ENCODE measurements at places on chromosomes 3 and 15.
A peak's percentile ranks its signal among the peaks of the same experiment; 100 is the strongest.

DNA sequence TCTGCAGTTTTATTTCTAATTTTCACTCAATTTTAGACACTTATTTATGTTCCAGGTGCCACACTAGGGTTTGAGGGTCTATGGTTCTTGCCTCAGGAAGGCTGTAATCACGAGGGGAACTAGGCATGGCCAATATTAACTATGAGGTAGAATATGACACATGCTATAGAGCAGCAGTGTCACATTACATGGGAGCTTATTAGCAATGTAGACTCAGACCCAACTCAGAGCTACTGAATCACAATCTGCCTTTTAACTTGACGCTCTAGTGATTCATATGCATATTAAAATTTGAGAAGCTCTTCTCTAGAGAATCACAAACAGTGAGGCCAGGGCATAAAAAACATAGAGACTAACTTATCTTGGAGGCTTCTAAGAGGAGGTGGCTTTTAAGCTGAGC lies 32.8 kb upstream of the MRPL3 start:
- no peak for DNase-seq

DNA sequence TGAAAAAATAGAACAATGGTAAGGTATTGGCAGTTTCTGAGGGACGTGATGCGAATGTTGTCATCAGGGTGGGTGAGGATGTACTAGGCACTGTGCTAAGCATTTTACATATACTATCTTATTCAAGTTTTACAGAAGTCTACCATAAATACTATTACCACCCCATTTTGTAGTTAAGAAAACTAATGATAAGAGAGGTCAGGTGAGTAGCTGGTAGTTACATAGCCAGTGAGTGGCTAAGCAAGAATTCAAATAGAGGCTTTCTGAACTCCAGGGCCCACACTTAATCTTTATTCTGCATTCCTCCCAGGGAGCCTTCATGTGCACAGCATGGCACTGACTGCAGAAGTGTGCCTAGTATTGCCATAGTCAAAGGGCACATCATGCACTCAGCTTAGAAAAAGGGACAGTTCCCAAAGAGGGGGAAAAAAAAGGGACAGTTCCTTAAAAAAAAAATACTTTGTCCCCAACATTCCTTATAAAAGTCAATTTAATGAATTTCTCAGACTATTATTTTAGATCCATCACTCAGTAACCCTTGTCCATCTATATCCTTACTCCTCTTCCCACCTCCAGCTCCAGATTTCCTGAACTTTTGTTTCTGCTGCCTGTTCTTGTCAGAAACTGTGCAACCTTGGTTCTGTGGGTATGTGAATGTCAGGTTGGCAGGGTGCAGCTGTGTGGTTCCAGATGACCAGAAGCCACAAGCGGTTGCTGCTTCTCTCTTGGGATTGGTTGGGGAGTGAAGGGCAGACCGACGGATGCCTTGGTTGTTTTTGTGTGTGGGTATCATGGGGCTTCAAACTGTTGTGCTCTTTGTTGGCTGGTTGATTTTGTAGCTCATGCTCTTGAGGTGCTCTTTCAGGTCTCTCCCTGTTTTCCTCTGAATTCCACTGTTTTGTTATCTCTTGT lies 8.3 kb downstream of the MAPKBP1 start:
- DNase-seq, result peak; percentile 89

GRCh38 chr3:114566162-114566755 lies 272.4 kb downstream of the TIGIT start:
- DNase-seq, result no peak

DNA sequence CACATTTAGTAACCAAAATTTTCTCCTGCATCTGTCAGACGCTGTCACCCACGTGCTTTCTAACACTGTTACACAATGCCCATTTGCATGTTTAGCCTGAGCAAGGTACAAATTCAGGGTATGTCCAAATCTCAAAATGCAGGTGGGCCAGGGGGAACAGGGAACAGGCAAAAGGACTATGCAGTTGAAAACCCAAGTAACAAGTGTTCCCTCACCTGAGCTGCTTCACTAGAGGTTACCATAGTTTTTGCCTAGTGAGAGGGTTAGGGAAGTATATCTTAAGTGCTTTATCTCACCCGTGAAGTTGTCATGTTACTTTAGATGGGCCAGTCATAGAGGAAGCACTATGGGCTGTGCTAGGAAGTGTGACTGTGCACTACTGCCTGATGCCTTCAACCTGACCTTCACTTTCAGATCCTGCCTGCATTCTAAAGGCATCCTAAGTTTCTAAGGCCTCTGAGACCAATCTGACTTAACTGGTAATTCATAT lies 6.0 kb upstream of the TMEM87A start:
- DNase-seq, result no peak

- peak; percentile 18 for DNase-seq
Observed at GRCh38 chr15:69719527-69720240, 267.1 kb downstream of the RPLP1 start.

- peak; percentile 79 for DNase-seq
Observed at GRCh38 chr3:192188218-192188835, 539.0 kb downstream of the FGF12 start.

DNA sequence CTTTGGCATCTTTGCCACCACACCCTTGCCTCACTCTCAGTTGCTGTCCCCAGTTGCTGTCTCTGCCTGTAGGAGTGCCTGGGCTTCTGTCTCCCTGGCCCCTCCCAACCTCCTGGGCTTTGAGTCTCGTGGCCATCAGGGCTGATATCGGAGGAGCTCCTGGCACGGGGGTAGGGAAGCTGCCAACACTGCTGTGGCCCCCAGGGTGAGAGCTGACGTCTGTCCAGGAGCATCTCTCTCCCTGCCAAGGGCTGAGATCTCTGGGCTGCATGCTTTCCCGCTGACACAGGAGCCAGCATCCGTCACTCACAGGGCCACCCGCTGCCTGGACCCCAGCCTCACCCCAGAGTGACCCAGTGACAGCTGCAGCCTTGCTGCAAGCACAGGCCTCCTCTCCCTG lies 47.4 kb downstream of the EXOG start:
- DNase-seq, result no peak

GRCh38 chr15:91413142-91413541 lies 313.1 kb downstream of the SV2B start:
- DNase-seq, result no peak

DNA sequence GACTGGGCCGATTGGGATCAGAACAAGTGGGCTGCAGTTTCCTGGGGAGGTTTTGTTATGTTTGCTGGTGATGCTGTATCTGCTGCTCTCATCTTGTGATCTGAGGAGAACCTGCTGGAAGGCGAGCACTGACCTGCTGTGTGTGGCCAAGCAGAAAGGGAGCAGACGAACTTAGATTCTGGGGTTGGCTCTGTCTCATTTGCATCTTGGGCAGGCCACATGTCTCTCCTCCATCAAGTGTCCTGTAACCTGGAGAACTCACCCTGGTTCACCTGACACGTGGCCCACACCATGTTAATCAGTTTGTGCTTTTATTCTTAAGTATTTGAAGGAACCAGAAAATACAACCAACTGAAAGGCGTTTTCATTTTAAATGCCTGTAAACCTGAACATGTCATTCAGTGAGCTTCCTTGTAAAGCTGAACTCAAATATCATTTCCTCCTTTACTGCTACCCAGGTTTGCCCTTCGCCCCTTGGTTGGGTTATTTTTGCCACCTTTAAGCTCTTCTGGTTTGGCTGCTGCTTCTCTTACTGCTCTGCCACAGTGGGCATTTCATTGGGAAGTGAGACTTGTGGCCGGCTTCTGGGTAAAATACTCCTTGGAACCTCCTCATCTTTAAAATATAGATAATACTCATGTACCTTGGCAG lies 33.5 kb upstream of the TRAK1 start:
- DNase-seq, result peak; percentile 57

DNA sequence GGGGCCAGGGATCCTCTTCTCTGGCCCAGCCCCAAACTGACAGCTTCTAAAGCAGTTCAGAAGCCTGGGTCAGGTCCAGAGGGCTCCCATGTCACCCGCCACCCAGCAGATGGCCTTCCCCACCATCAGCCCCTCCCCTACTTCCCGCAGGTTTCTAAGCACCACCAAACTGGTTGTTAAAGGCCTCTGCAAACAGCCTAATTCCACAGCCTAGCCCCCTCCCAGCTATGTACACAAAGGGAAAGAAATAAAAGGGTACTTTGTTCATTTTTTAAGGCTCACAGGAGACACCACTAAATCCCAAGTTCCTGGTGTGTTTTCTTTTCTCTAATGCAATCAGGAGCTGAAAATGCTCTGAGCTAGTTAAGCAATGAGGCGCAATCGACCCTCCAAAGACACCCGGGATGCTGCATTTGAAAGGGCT lies 30.6 kb downstream of the PLCH1 start:
- DNase-seq, result no peak

GRCh38 chr15:70212963-70213315 lies 115.2 kb upstream of the TLE3 start:
- DNase-seq, result no peak

DNA sequence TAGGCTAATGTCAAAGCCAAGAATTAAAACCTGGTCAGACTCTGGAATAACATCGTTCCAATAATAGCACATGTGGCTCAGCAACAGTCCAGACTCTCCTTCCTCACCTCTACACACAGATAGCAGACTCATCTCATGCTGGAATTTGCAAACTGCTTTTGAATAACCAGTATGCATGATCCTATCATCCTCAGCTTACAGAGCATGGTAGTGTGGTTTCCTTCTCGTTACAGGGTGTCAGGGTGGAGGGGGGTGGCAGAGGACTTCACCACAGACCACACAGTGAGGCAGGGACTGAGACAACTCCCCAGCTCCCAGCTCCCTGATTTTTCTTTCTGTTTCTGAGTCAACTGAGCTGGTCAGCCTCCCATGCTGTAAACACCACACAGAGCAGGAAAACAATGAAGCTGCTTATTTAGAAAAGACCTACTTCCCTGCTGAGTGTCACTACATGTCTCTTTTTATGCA lies 101.6 kb downstream of the RPL22L1 start:
- no peak for DNase-seq

DNA sequence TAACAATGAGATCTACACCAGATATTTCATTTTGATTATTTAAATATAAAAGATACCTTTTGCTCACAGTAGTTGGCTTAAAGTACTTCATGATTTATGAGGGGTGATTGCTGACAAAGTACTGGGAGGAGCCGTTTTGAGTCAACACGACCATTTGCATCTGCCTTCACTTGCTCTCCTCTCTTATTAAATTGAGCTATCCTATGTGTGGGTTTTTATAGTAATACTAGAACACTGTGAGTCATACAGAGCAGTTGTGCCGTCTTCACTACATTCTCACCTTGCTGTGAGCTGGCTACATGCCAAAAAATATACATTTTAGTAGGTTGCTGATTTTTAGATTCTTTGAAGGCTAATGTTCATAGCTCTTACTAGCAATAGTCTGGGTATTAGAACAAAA lies 161.2 kb downstream of the ALCAM start:
- DNase-seq, result no peak

GRCh38 chr3:89947337-89947954 lies 840.0 kb downstream of the EPHA3 start:
- no peak for DNase-seq

GRCh38 chr3:186383026-186383993 lies 21.3 kb upstream of the DGKG start:
- DNase-seq, result no peak

DNA sequence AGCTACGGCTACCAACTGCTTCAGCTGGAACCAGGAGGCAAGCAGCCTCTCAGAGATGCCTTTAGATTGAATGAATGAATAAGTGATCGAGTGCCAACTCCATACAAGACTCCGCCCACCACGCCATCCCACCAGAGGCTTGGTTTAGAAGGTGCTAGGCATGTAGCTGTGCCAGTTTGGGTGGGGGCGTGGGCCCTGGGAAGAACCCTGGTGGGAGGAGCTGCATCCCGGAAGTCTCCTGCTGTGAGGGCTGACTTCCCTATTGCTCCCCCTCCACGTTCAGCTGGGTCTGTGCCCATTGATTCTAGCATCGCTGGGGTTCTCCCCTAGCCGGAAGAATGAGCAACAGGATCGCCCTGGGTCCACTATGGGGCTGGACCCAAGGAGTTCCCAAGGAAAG lies 20.9 kb downstream of the LINGO1 start:
- no peak for DNase-seq

GRCh38 chr3:29092348-29092747 lies 188.5 kb upstream of the RBMS3 start:
- DNase-seq, result no peak

DNA sequence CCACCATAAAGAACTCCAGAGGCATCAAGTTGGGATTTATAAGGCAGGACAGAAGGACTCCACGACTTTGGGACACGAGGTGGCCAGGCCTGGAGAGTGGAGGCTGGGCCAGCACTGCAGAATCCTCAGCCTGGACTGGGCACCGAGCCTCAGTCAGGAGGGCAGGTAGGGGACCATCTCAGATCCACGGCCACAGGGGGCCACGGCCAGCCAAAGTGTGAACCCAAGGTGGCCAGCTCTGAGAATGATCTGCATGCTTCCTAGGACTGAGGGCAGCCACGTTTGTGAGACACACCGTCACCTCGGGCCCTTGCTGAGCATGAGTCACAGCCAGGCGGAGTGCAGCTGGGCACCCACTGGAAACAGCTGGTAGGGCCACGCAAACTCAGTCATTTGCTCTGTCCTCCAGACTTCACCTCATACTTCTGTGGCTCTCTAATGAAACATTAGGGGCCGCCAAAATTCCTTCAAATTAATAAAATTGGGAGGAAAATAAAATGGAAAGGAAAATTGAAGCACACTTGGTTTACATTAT lies 65.8 kb downstream of the CTNNB1 start:
- no peak for DNase-seq

- DNase-seq, result no peak
Observed at GRCh38 chr15:85491691-85492090, 111.3 kb downstream of the AKAP13 start.

GRCh38 chr15:49064281-49064653 lies 18.0 kb upstream of the SECISBP2L start:
- DNase-seq, result no peak

DNA sequence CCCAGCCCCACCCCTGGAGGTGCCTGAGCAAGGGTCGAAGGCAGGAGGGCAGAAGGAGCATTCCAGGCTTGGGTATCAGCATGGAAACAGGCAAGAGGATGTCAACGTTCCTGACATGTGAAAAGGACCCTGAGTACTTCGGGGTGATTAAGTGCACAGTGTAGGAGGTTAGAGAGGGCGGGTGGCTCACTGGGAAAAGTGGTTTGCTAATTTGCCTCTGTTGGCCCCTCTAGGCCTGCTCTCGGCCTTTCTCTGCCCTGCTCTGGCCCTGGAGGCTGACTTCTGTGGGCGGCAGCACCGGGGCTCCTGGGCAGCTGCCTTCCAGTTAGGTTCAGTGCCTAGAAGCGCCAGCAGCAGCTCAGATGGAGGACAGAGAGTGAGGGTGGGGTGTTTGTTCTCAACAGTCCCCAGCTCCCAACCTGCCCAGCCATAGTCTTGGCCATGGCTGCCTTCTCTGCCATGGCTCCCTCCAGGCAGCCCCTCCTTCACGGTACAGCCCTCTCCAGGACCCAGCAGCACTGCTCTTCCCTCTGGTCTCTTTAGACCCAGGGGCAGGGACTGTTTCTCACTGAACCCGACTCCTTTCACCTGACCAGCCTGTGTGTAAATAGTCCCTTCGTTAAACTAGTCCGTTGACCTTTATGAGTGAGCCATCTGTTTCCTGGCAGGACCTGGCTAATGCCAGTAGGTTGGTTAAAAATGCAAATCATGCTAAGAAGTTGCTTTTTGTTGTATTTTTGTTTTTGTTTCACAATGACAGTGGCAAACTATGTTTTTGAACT lies 107.1 kb upstream of the TPM1 start:
- DNase-seq, result no peak

Data from OCI-LY7 (cell line).